ENCODE measurements at places on chromosomes 12 and 14.

GRCh38 chr14:42138406-42138805 is 531.7 kb downstream of the LRFN5 start:
- DNase-seq = no peak

- DNase-seq = no peak
Measured at GRCh38 chr14:46482200-46482599, 169.4 kb downstream of the RPL10L start.

DNA sequence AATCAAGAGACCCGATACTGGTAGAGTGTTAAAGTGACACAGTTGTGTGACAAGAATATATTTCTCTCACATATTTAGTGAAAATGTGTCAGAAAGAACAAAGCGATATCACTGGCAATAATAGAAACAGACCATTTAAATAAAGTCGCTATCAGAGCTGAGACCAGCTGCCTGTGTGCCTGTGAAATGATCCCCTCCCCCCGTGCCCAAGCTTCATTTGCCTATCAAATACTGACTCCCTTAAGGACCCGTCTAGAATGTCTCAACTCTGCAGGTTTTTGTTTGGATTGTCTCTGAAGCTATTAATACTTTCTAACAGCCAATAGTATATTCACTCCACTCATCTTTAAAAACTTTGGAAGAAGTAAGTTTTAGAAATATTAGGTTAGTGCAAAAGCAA is 98.9 kb downstream of the EGLN3 start:
- DNase-seq = no peak

DNA sequence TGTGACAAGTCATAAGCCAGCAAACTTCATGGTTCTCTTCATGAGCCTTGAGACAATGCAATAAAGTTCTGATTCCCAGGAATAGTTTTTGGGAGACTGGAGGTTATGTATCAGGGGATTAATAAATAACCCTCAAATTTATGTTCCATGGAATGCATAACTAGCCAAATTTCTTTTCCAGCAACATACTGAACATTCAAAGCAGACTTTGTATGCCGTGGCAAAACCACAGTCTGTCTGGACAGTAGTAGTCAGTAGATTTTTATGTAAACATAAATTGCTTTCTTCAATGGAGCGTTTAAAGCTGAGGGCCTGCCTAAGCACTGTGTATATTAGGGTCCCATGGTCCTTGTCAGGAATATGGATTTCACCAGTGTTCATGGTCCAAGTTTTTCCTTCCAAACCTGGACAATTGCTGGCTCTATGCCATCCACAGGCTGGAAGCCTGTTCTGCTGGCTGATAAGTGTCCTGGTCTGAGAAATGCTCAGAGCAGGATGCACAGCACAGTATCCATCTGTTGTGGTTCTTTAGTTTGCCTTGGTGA is 144.9 kb downstream of the SRGAP1 start:
- DNase-seq = no peak

DNA sequence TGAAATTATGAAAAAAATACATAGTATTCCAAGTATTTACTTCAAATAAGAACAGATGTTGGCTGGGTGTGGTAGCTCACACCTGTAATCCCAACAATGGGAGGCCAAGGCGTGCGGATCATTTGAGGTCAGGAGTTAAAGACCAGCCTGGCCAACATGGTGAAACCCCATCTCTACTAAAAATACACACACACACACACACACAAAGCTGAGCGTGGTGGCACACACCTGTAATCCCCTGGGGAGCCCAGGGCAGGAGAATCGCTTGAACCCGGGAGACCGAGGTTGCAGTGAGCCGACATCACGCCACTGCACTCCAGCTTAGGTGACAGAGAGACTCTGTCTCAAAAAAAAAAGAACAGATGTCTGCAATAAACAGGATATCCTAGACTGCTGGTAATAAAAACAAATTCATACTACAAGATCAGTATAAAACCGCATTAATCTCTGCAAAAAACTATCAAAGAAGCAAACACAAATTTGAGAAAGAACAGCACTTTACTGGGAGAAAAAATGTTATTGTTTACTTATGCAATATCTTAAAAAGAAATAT is 23.8 kb downstream of the EEA1 start:
- DNase-seq = no peak

DNA sequence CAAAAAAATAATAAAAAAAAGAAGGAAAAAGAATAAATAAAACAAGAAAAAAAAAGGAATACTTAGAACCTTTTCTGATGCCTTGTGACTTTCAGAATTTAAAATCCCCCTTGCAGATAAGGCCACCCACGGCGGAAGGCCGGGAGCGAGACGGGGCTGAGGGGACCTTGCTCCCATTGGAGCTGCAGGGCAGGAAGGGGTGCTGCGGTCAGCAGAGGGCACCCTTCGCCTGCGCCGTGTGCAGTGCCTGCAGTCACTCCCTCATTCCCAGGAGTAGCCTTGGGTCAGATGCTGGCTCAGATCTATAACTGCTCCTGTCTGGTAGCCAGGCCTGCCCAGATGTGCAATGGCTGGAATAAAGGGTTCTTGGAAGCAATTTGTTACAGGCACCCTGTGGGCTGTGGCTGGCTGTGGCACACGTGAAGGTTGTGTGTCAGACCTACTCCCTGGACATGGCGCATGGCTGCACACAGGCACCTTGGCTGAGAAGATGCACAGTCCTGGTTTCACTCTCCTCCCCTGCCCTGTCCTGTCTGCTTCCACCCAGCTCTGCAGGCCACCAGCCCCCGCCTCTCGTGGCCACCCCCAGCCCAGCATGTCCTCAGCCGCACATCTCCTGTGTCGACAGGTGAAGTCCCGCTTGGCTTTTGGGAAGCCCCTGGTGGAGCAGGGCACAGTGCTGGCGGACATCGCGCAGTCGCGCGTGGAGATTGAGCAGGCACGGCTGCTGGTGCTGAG is 13.4 kb upstream of the ALDH2 start:
- DNase-seq = no peak

GRCh38 chr14:75752086-75752485 is 91.0 kb downstream of the TTLL5 start:
- DNase-seq = no peak

DNA sequence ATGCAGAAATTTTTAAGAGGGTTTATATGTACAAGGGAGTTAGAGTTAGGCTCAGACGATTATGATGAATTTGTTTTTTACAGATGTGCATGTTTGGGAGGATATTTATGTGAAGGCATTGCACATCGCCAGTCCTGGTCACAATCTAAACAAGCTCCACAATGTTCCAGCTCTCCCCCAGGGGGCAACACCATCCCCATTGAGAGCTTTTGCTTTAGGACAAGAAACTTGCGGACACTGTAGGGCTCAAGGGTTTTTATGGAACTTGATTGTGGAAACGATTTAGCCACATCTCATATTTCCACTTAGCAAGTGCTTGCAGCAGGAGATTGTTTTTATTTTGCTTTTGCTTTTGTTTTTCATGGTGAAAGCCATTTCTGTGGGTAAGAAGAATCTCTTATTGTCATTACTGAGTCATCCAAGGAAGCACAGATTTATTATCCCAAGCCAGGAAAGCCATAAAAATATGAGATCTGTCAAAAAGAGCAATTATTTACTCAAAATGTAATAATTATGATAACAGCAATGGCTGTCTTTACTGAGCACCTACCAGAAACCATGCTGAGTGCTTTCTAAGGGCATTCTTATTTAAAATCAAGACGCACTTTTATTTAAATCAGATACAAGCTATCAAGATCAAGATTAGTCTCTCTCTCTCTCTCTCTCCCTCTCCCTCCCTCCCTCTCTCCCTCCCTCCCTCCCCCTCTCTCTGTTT is 276.7 kb upstream of the SRRM4 start:
- no peak for DNase-seq

GRCh38 chr12:113425960-113426453 is 3.8 kb downstream of the SDSL start:
- no peak for DNase-seq

- no peak for DNase-seq
Measured at GRCh38 chr12:65632131-65632855, 192.0 kb upstream of the HMGA2 start.

- no peak for DNase-seq
Measured at GRCh38 chr12:45409966-45410365, 194.1 kb downstream of the ANO6 start.

- no peak for DNase-seq
Measured at GRCh38 chr12:9364224-9365176, 156.3 kb upstream of the PZP start.

DNA sequence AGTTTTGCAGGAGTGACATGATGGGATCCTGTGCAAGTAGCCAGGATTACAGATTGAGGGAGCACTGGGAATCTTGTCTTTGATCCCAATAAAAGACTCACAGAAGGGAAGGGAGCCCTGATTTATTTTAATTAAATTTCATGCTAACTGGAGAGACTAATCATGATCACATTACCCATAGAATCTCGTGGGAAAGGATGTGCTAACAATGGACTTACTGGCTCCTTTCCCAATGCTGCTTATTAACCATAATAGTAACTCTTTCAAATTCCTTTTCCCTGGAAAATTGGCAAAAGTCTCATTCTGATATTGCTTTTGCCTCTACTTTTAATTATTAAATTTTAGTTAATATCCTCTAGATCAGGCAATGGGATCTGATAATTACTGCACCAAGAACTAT is 174.8 kb upstream of the AVPR1A start:
- DNase-seq = no peak

DNA sequence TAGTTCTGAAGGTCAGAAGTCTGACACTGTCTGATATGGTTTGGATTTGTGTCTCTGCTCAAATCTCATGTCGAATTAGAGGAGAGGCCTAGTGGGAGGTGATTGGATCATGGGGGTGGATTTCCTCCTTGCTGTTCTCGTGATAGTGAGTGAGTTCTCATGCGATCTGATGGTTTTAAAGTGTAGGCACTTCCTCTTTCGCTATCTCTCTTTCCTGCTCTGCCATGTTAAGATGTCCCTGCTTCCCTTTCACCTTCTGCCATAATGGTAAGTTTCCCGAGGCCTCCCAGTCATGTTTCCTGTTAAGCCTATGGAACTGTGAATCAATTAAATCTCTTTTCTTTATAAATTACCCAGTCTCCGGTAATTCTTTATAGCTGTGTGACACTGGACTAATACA is 84.1 kb upstream of the TMTC1 start:
- no peak for DNase-seq

DNA sequence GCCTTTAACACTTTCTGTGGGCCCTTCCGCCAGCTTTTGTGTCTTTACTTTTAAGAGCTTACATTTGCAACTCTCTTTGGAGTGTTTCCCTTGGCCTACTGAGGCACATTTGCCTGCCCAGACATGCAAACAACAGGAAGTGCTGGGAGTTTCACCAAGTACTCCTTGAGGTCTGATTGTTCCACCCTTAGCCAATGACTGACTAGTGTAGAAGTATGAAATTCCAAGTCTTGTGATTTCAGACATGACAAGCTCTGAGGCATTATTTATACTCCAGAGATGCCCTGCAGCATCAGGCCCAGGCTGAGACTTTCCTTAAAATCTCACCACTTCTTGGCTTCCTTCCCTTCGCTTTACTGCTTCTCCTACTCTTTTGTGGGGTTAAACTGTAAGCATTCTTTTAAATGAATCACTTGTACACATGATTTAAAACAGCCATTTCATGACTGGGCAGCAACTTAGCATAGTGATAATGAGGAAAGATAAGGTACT is 174.1 kb downstream of the SLC6A15 start:
- no peak for DNase-seq

DNA sequence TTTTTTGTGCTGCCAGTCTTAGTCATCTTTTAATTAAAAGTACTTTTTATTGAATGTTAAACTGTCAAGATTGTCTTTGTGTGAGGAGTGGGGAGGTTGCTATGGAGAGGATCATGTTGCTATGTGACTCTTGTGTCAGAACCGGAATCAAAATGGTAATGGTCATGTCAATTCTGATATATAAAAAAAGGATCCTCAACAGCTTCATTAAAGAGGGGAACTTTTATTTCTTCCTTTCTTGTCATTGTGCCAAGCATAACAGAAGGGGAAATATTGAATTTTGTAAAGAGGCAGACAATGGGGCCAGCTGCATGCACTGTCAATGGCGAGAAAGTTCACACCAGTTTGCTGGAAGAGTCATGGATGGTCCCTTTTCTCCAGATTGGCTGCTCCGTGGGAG is 564.8 kb downstream of the VRK1 start:
- DNase-seq = no peak

- DNase-seq = no peak
Measured at GRCh38 chr14:88919502-88919901, 95.1 kb downstream of the TTC8 start.

GRCh38 chr12:46158501-46158900 is 110.3 kb downstream of the SLC38A1 start:
- DNase-seq = no peak

- no peak for DNase-seq
Measured at GRCh38 chr14:44989497-44990440, 27.8 kb downstream of the TOGARAM1 start.

DNA sequence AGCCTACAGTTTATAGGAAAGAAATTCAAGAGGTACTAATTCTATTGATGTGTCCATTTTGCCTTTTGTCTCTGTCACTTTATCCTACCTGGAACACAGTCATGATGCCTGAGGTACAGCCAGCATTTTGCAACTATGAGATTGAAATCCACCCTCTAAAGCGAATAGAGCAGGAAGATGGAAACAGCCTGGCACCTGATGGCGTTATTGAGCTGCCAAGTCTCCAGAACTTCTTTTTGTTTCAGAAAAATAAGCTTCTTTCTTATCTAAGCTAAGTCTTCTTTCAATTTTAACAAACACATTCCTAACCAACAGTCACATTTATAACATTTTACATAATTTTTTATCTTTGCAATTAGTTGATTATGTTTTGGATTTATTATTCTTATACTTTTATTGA is 182.1 kb downstream of the PAWR start:
- no peak for DNase-seq

GRCh38 chr12:124779161-124780141 is 84.2 kb downstream of the SCARB1 start:
- no peak for DNase-seq

DNA sequence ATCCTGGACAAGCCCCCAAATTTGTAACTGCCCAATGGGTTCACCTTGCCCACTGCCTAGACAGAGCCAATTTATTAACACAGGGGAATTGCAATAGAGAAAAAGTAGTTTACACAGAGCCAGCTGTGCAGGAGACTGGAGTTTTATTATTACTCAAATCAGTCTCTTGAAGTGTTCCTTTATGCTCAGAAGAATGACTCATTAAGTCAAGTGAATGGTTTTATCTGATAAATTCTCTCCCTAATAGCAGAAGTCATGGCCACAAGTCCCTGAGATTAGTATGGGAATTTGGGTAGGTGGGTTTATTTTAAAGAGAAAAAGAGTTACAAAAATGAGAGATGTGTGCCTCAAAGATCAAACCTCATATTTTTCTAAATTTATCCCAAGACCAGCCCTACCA is 122.8 kb upstream of the NUDT4 start:
- no peak for DNase-seq

DNA sequence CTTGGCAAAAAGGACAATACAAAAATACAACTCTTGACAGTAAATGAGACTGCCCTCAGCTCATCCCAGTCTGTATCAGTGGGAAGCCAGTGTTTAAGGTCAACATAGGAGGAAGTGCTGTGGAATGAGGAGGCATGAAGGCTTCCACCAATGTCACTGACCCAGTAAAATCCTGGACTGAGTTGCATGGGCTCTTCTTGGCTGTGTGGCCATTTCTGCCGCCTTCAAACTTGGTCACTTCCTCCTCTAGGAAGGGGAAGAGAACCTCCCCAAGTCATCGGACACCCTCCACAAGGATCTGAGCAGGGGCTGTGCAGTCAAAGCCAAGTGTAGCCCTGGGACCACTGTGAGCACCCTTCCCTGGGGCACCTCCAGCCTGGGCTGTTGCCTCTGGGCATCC is 11.9 kb downstream of the GPR68 start:
- no peak for DNase-seq
